ENCODE measurements at places on chromosomes 2 and 18.
A peak's percentile ranks its signal among the peaks of the same experiment; 100 is the strongest.

DNA sequence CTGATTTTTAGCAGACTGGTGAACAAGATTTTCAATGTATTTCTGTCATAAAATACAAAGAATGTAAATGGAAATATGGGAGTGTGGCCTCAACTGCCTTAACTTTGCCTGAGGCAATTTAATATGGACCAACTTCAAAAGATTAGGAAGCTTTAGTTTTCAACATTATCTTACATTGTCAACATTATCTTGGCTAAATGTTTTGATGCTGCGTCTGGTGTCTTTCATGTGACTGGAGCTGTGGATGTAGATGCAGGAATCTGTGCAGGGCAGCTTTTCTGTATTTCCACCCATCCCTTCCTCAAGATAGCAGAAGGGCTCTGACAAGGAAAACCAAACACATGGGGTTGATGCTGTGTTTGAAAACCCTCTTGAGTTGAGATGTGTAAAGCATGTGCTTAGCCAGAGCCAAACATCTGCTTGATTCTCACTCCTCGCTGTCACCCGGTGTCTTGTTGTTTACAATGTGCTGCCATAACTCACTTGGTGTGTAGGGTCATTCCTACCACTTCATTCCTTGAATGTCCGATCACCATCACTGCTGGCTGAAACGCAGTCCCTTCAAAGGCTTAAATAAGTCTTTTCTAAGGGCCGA, 33.0 kb downstream of the COPS8 start:
- no peak for DNase-seq

DNA sequence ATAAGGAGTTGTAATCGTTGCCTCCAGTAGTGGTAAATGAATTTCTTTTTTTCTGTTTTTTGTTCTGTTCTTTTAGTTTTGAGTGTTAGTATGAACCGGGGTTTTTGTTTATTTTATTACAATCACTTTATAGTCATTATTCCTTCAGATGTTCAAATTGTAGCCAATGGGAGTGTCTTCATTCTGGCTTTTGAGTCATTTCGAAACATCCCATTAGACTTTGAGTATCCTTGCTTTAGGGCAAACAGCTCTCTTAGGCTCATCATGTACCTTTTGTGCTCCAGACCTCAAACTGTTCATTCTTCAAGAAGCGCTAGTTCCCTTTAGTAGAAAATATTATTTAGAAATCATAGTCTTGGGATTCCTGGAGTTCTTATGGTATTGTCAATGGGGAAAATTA, 54.2 kb upstream of the PAX3 start:
- no peak for DNase-seq

DNA sequence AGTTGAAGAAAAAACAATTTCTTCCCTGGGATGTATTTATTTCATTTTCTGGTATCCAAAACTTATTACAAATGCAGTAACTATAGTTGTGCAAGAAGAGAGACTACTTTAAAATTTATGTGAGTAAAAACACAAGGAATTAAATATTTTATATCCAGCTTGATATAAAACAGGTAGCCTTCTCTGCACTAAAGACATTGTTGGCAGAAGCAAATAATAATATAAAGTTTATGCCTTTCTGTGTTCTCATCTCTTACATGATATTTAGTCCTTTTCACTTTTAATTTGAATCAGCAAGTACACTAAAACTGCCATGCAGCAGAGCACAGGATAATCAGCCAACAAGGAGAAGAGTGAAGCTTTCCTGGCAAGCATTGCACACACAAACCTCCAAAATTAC, 352.7 kb downstream of the ARL6IP6 start:
- no peak for DNase-seq

DNA sequence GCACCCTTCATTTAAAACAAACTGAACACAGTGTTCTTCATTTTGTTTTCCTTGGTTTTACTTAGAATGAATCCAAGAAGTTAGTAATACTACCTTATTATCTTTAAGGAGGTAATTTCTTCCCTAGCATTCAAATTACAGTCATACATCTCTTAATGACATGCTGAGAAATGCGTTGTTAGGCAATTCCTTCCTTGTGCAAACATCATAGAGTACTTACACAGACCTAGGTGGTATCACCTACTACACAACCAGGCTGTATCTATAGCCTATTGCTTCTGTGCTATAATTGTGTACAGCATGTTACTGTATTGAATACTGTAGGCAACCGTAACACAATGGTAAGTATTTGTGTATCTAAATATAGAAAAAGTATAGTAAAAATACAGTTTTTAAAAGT, 8.4 kb upstream of the CABYR start:
- DNase-seq: no peak

GRCh38 chr2:112156152-112156986, 18.2 kb downstream of the FBLN7 start:
- peak; percentile 63 for DNase-seq

DNA sequence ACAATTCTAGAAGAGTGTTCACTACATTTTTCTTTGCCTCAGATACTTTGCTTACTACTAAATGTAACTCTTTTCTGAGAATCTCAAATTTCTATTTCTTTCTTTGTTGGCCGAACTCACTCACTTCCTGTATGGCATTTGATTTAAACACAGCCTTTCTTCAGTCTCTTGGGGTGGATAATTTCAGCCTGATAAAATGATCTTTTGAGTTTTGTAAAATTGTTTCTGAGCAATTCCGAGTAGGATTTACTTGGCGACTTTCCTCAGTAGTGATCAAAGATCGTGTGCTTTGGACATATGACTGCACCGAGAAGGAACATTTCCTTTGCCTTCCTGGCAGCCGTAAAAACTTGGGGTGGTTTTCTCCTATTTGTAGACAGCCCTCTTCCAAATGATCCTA, 127.4 kb downstream of the DCDC2C start:
- no peak for DNase-seq

DNA sequence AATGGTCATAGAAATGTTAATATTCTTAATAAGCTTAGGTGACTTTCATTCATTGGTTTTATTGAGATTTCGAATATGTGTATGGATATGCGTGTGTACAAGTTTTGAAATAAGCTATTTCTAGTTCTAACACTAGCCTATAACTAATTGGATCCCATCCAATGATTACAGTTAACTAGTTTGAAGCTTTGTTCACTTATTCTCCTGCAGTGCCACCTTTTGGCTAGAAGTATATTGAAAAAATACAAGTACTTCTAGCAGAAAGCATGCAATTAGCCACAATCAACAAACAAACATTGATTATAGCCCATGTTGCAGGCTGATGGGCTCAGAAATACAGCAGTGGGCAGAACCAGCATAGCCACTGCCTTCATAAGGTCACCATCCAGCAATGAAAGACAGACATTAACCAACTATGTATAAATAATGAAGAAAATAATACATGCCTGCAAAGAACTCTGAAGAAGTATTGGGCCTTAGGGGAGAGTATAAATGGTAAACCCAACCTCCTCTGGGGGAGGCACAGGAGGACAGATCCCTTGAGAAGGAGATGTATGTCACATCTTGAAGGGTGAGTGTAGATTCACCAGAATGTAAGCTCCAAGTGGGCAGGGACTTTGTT, 5.1 kb upstream of the PIEZO2 start:
- DNase-seq: no peak
